Glutamatergic neuron (in vitro differentiated cells): ENCODE measurements at places on chromosomes 11 and 22. TPM values are rescaled to one million over a fixed set of nuclear protein-coding genes. Genes with fewer than 3 reads are reported as not detected.

Gene UPB1
- total RNA-seq: 0.37 TPM

DNA sequence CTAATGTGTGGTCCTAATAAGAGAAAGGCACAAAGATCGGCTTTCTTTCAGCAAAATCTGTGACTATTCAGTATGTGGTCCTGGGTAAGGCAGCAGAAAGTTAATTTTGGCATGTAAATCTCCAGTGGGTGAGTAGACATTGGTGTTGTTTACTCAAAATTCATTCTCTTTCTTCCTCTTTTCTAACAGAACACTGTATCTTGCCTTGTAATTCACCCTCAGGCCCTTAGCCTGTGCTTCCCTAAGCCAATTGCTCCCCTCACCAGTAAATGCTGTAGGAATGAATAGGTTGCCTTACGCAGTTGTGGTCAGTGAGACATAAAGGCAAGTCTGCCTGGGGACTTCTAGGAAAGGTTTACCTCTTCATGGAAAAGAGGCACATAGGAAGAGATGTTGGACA lies 49.9 kb upstream of the PDE3B start:
- DNase-seq: no peak

Gene TMEM191C
- total RNA-seq: 11.5 TPM

DNA sequence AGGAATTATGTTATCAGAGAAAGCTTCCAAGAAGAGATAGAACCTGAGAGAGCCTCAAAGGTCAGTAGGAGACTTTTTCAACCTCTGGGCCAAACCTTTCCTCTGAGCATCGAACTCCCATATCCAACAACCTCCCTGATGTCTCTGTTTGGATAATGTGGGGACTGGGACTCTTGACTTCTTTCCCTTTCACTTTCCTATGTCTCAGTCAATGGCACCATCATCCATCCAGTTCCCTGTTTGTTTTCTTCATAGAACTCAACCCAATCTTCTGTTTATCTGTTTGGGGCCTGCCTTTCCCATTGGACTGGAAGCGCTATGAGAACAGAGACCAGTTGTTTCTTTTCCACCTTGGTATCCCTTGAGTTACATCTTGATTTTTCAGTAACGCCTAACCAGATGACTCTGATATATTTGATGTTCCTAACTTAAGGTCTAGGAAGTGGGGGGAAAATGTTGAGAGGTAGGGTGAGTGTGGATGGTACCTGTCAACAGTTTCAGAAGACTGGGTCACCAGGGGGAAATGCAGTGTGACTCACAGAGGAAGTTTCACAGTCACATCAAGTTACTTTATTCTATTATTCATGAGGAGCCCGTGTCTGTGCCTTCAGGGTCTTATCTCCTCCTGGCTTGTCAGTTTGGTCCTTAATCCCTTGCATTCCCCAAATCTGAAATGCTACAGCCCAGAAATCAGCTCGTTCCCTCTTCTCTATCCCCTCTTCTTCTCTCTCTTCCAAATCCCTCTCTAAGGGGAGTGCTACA lies 4.5 kb upstream of the KCNE3 start:
- DNase-seq: no peak

DNA sequence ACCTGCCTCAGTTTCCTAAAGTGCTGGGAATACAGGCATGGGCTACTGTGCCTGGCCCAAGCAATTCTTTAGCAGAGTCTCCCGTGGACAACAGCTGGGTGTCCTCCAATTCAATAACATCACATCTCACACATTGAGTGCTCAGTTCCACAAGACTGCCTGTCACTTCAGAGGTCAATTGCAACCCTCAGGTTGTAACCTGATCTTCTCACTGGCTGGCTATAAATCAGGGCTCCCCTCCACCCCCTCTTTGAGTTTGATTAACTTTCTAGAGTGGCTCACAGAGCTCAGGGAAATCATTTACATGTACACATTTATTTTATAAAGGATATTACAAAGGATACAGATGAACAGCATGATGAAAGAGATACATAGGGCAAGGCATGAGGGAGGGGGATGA lies 68.1 kb downstream of the MCHR1 start:
- no peak for DNase-seq

Gene TSKU
- total RNA-seq: 29.2 TPM

Gene SAA2
- total RNA-seq: 0.44 TPM

- DNase-seq: peak; percentile 67
These were observed 35.5 kb downstream of the ACO2 start for GRCh38 chr22:41504397-41504796.

Gene HEPHL1
- not detected for total RNA-seq

Gene BCO2
- total RNA-seq: 2.6 TPM

DNA sequence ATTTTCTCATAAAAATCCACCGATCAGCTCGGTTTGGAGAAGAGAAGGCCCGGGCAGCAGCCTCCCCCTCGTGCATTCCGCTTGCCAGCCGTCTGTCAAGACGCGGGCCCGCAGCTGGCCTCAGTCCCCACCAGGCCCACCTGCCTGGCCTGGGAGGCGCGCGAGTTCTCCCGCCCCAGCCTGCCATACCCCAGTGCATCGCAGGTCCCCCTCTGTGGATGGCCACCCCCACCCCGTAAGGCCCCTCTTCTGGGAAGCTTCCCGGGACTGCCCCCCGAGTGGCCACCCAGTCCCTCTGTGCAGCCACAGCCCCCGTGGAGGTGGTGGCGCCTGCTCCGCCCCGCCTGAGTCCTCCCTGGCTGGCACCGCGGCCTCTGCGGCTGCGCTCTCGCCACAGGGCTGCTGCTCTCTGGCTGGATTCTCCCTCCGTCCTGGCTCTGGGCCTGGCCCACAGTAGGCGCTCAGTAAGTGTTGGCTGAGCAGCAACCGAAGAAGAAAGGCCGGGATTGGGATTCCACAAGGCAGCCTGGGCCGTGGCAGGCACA lies 74.0 kb upstream of the TCF20 start:
- peak; percentile 57 for DNase-seq

Gene C11orf86
- not detected for total RNA-seq

Gene RAG1
- 0.39 TPM for total RNA-seq

DNA sequence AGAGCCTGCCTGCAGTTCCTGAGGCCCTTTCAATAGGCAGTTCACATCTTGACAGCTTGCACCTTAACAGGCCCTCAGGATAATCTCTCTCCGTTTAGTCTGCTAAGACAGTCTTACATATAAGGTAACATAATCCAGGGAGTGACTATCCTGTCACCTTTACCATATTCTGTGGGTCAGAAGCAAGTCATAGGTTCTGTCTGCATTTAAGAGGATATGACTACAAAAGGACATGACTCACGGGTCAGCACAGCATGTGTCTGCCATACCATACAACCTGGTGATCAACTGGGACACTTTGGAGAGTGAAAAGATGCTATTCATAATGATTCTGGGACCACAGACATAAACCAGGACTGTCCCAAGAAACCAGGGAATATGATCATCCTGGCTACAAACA lies 611.1 kb downstream of the SOX6 start:
- DNase-seq: no peak

Gene PDGFD
- 0.49 TPM for total RNA-seq

Gene TAGLN
- 6.1 TPM for total RNA-seq

Gene MRGPRF
- 1.0 TPM for total RNA-seq

Gene FLRT1
- total RNA-seq: 3.7 TPM

Gene CCT8L2
- not detected for total RNA-seq

- DNase-seq: peak; percentile 33
These were observed 66.8 kb downstream of the FZD4 start for GRCh38 chr11:86888164-86889000.

GRCh38 chr11:2586087-2586792 lies 113.6 kb downstream of the KCNQ1OT1 start:
- peak; percentile 8 for DNase-seq

GRCh38 chr22:20576445-20576816 lies 69.0 kb downstream of the MED15 start:
- DNase-seq: no peak

Gene CALCA
- total RNA-seq: not detected

GRCh38 chr11:33668468-33668825 lies 32.2 kb downstream of the C11orf91 start:
- DNase-seq: no peak

DNA sequence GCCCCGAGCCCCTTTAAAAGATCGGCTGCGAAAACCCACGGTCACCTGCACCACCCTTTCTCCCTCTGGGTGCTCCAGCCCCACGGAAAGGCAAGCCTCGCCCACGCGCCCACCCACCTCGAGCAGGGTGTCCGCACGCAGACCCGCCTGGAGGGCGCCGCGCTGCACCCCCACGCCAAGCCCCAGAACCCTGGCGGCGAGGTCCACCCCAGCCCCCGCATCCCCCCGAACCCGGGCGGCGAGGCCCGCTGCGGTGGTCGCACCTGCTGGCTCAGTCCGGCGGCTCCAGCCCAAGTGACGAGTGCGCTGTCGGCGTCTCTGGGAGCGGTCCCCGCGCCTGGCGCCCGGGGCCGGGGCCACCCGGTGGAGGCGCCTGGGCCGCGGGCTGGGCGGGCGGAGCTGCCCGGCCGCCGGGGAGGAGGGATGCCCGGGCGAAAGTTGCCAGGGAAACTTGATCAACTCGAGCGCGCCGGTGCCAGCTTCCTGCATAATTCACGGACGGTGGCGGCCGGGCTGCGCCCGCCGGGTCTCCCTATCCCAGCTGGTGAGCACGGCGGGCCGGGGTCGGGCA lies 1.1 kb downstream of the SHANK2 start:
- DNase-seq: no peak

Gene CLMP
- 24.2 TPM for total RNA-seq
